ENCODE measurements at places on chromosomes 7 and 10.

- DNase-seq: no peak
Measured at GRCh38 chr7:125450749-125451148, 521.1 kb upstream of the POT1 start.

DNA sequence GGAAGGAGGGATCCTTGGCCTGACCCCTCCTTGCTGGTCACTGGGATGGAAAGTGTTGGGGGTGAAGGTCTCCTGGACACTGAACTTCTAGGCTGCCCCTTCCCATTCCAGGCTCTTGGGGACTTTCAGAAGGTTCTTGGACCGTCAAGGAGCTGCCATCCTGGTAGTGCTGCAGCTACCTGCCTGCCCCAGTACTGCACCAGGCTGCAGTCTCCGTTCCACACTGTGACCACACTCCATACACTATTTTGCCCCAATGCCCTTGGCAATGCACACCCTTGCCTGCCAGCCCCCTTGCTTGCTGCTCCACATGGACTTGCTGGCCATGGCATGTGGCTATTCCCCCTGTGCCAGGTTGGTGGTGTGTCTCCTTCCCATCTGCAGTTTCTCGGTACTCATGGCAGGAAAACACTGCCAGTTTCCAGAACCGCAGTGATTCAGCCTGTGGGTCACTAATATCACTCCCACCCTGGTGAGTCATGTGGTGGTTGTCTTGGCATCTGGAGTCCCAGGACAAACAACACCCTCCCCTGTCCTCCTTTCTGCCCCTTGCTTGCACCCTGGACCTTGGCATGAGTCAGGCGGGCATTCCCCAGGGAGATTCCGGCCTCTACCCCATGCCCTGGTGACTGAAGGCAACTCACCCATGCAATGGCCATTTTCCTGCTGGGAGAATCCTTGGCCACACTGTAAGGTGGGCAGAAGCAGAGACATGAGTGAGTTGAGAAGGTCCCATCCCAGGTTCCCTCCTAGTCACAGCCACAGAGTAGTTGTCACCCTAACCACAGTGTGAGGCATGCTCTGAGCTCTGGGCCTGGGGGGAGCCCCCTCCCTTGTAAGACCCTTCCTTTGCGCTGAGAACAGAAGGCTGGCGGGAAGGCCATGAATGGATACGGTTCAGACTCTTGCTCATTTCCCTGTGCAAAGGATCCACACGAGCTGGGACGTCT lies 32.8 kb downstream of the GOLGA7B start:
- no peak for DNase-seq

DNA sequence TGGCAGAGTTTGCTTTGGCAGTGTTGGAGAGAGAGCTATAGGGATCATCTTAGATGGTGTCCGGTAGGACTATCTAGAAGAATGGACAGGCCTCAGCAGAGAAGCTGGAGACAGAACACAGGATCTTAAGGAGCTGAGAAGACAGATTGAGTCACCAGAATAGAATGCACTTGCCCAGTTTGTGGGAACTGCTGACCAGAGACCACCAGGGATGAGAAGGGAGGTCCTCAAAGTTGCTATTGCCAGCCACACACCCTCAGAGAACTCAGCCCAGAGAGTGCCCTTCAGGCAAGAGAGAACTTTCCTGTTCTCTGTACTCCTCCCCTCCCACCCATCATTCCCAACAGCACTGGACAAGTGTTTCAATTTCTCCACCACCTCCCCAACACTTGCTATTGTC lies 25.3 kb upstream of the GALNT11 start:
- no peak for DNase-seq

GRCh38 chr7:15248514-15248913 lies 313.3 kb downstream of the AGMO start:
- DNase-seq: no peak

GRCh38 chr10:54650547-54650946 lies 150.5 kb downstream of the PCDH15 start:
- DNase-seq: no peak

DNA sequence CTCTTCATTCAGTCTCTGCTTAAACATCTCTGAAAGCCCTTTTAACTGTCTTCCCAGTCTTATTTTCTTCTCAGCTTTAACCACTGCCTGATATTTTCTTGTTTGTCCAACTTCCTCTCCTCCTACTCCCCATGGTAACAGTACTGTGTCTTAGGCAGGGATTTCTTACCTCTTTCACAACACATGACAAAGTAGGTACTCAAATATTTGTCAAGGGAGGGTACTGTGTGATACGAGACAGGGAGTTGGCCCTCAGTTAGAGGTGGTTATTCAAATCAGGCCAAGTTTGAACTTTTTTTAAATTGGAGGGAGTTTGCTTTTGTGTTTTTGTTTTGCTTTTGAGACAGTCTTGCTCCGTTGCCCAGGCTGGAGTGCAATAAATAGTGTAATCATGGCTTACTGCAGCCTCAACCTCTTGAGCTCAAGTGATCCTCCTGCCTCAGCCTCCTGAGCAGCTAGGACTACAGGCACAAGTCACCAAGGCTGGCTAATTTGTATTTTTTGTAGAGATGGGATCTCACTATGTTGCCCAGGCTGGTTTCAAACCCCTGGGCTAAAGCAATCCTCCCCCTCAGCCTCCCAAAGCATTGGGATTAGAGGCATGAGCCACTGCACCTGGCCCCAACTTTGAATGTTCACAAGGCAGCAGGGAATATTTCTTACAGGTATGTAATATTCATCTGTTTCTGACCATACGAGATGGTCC lies 2.5 kb upstream of the KPNA7 start:
- DNase-seq: no peak

- no peak for DNase-seq
Measured at GRCh38 chr7:152660021-152660420, 15.9 kb downstream of the XRCC2 start.

GRCh38 chr7:95693551-95694333 lies 78.6 kb upstream of the DYNC1I1 start:
- DNase-seq: no peak

GRCh38 chr7:149293946-149294633 lies 32.1 kb downstream of the ZNF783 start:
- DNase-seq: no peak

GRCh38 chr10:31095677-31096560 lies 64.3 kb upstream of the ZNF438 start:
- DNase-seq: no peak

DNA sequence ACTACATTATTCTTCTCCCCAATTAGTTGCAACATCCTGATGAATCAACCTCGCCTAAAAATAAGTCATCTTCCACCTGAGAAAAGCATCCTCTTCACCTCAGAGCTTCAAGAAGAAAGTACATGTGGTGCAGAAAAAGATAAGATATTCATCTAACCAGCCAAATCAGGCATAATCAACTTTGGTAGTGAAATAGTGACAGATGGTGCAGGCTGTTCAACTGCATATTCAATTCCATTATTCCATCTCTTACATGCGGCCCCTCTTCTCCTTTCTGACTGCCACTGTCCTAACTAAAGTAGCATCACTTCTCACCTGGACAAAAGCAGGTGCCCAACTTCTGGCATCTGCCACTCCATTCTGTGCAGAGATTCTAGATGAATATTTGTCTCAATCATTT lies 148.4 kb upstream of the STEAP1 start:
- DNase-seq: no peak

- no peak for DNase-seq
Measured at GRCh38 chr10:71351628-71352319, 32.7 kb downstream of the SLC29A3 start.

DNA sequence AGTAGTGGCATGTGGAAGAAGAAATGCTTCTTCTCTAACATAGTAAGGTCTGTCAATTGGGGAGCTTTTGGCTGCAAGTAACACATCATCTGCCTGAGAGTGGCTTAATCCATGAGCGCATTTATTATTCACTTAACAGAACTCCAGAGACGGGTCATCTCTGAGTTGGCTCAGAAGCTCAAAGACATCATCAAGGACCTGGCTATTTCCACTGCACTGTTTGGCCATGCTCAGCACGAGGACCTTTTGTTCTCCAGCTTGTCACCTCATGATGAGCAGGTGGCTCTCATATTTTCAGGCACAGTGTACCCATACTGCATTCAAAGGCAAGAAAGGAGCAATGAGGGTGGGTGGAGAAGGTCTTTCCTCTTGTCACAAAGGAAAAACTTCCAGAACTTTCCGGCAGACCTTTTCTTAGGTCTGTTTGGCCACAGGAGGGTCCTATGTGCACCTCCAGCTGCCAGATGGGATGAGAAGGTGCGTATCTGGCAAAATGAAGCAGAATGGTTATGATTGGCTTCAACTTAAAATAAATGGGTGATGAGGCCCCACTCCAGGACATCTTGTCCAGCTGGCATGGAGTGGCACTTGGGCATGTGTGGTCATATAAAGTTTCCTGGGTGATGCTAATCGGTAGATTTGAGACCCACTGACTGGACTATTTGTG lies 55.6 kb upstream of the SHH start:
- no peak for DNase-seq
